M059J (cell line): ENCODE measurements at places on chromosomes 7 and 10. TPM values are rescaled to one million over a fixed set of nuclear protein-coding genes. Genes with fewer than 3 reads are reported as not detected.

Gene HERC4
- 63.5 and 95.5 TPM in 2 replicates for total RNA-seq

Gene TMEM236
- total RNA-seq: not detected in 2 replicates

Gene RBM20
- 0.02 and 1.8 TPM in 2 replicates for total RNA-seq

Gene CLEC2L
- total RNA-seq: not detected in 2 replicates

Gene GARIN1A
- 0.02 and 0.07 TPM in 2 replicates for total RNA-seq

Gene NODAL
- not detected in 2 replicates for total RNA-seq

Gene PSD
- total RNA-seq: not detected in 2 replicates

Gene PDE6C
- total RNA-seq: not detected in 2 replicates

Gene FZD1
- total RNA-seq: 3.7 and 6.1 TPM in 2 replicates

Gene BEND7
- total RNA-seq: 0.79 and 1.5 TPM in 2 replicates

Gene PAPSS2
- 69.1 and 81.0 TPM in 2 replicates for total RNA-seq

Gene UTF1
- total RNA-seq: not detected in 2 replicates

Gene AIMP2
- total RNA-seq: 121 and 130 TPM in 2 replicates

Gene CALHM3
- total RNA-seq: 0.39 TPM in 1 of 2 replicates, not detected in the other

Gene H2BK1
- not detected in 2 replicates for total RNA-seq

Gene PROSER2
- total RNA-seq: 2.1 and 4.7 TPM in 2 replicates

Gene CABCOCO1
- 0.96 and 3.6 TPM in 2 replicates for total RNA-seq

Gene ACTL6B
- not detected in 2 replicates for total RNA-seq

Gene NRBF2
- total RNA-seq: 28.0 and 30.2 TPM in 2 replicates

Gene JCAD
- not detected in 2 replicates for total RNA-seq

Gene CHST3
- total RNA-seq: 12.3 and 22.4 TPM in 2 replicates

Gene SMIM30
- 109 and 149 TPM in 2 replicates for total RNA-seq

Gene CCL26
- total RNA-seq: 28.4 and 33.9 TPM in 2 replicates

Gene STEAP4
- 0.02 TPM in 1 of 2 replicates, not detected in the other for total RNA-seq

Gene ADIRF
- 4.2 and 4.7 TPM in 2 replicates for total RNA-seq

Gene PDE1C
- 43.5 and 70.6 TPM in 2 replicates for total RNA-seq

Gene CACNB2
- 0.52 TPM in 1 of 2 replicates, not detected in the other for total RNA-seq

Gene ELFN1
- not detected in 2 replicates for total RNA-seq

Gene WNT8B
- total RNA-seq: not detected in 2 replicates

Gene MBLAC1
- 4.6 and 4.8 TPM in 2 replicates for total RNA-seq

Gene HOXA11
- total RNA-seq: 0.79 and 1.1 TPM in 2 replicates

Gene PAX4
- not detected in 2 replicates for total RNA-seq

Gene CFAP69
- total RNA-seq: 1.6 and 3.2 TPM in 2 replicates

Gene TMEM139
- 0.07 TPM in 1 of 2 replicates, not detected in the other for total RNA-seq

Gene SPAM1
- not detected in 2 replicates for total RNA-seq

Gene COBL
- 0.10 TPM in 1 of 2 replicates, not detected in the other for total RNA-seq

Gene PTPN20
- total RNA-seq: not detected in 2 replicates

Gene ACHE
- not detected in 2 replicates for total RNA-seq

Gene TECPR1
- 16.8 and 23.1 TPM in 2 replicates for total RNA-seq

Gene LAMB1
- total RNA-seq: 112 and 225 TPM in 2 replicates

Gene NPTX2
- not detected in 2 replicates for total RNA-seq

Gene OIT3
- not detected in 2 replicates for total RNA-seq

Gene CALHM1
- total RNA-seq: not detected in 2 replicates

Gene CYP3A7
- total RNA-seq: not detected in 2 replicates
